ENCODE measurements at places on chromosomes 6 and 20.
A peak's percentile ranks its signal among the peaks of the same experiment; 100 is the strongest.

DNA sequence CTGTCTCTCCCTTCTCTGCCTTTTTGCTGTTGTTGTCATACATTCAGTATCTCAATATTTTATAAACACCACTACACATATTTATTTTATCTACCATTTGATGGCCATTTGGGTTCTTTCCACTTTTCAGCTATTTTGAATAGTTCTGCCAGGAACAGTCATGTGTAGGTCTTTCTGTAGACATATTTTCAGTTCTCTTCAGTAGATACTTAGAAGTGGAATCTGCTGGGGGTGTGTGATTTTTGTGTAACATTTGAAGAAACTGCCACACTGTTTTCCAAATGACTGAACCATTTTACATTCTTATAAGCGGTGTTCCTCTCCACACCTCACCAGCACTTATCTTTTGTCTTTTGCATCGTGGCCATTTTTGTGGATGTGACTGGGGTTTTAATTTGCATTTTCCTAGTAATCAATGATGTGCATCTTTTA lies 197.7 kb downstream of the ARID1B start:
- no peak for DNase-seq

DNA sequence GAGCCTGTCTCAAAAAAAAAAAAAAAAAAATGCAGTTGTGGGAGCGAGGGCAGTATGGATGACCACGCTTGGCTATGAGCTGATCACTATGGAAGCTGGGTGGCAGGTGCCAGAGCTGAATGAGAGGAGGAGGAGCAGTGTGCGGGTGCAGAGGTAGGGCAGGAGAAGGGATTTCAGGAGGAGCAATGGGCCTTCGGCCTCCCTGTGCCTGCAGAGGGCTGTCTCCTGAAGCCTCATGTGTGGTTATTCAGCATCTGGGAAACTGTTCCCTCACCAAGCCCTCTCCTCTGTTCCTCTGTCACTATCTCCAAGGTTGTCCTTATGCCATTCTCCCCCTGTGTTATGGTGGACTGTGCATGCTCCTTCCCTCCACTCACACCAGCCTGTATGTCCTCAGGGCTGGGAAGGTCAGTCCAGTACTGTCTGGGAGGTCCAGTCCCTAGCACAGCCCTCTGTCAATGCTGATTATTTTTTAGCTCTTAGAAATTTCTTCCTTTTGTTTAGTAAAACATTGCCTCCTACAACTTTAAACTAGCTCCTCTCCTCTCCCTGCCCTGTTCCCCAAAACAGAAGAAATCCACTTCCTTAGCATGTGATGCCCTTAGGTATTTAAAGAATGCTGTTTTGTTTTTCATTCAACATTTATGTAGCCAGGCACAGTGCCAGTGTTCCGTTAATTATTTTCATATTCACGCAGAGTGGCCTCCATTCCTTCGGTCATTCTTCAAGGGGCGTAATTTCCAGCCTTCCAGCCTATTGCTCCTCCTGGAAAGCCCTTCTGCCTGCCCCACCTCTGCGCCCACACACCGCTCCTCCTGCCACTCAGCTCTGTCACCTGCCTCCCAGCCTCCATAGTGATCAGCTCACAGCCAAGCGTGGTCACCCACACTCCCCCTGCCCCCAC lies 48.9 kb downstream of the CNBD2 start:
- DNase-seq, result no peak

DNA sequence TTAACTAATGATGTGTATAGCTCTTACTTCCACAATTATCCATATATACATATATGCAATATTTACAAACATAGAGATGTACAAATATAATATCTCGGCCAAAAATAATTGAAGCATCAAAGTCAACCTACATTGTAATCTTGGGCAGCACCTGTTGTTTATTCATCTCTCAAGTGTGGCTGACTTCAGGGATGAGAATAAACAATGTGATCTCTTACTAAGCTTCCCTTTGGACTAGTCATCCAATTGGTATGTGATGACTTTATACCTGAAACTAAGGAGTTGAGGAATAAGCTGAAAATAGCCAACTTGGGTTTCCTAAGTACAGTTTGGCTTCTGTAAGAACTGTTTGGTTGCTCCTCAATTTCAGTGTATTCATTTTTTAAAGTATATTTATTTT lies 256.6 kb downstream of the KHDC1L start:
- DNase-seq, result no peak

DNA sequence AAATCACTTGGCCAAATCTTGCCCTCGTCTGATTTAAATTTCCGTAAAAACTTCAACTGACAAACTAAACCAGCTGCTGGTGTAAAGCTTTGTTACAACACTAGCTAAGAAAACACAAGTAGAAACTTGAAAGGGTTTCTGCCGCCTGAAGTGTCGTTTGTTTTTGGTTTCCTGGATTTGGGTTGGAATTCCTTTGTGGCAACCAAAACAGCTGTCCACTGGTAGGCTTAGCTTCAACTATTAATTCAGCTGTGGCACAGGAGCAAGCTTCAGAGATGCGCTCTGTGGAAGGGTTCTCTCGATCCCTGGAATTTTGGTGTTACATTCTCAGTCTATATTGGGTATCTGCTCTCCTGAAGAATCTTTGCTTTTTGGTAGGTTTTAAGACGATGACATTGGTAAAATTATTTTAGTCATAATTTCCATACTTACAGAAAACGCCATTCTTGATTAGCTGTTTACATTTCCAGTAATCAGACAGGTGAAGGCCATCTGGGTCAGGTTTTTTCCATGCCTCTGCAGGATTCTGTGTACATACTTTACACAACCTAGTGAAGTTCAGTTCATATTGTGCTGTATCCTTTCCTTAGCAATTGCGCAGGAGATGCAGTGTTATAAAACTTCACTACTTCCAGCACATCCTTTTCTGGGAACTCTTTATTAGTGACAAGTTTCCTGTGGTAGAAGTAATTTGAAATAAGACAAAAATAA lies 29.9 kb upstream of the SAMD3 start:
- DNase-seq, result no peak

DNA sequence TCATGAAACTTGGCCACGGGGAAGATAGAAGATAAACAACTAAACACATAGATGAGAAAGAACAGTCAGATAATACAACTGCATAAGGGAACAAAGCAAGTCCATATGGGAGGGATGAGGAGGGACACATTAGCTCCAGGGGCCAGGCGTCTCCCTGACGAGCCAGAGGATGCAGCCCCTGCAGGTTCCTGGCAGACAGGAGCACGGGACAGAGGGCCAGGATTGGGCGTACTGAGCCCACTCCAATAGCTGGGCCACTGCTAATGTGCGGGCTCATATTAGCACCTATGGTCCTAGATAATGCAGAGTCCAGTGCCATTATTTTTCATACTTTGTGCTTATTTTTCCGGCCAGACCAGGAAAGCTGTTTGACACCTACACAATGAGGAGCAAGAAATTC lies 182.9 kb downstream of the ANKRD60 start:
- DNase-seq, result no peak

GRCh38 chr20:22941550-22941949 lies 93.6 kb upstream of the SSTR4 start:
- DNase-seq, result no peak

DNA sequence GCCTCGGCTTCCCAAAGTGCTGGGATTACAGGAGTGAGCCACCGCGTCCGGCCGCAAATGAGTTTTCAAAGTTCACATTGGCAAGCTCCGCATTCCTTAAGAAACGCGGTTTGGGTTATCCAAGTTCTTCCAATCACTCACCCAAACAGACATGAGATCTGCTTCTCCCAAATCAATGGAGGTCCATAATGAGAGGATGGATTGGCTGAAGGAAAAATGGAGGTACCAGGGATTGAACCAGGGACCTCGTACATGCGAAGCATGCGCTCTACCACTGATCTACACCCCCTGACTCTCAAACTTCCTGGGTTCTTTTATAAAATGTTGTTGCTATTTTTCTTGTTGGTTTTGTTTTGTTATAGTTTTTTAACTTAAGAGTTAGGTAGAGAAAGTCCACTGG lies 170.0 kb downstream of the GPX5 start:
- no peak for DNase-seq

- no peak for DNase-seq
Observed at GRCh38 chr20:11692567-11692966, 225.1 kb upstream of the BTBD3 start.

DNA sequence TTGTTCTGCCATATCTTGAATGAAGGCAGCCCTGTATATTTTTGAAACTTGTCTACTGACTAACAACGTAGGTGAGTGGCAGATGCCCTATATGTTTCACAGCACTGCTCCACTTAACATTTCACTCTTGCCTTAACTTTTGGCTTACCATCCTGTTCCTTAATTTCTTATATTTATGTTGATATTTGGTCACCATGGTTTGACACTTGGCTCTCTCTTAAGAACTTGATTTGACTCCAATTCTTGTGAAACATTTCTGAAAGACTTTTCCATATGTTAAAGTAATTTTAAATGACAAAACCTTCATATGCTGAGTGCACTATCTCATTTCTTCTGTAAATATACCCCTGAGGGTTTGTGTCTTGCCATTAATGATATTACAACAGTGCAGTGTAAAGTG lies 434.3 kb upstream of the IMPG1 start:
- no peak for DNase-seq

DNA sequence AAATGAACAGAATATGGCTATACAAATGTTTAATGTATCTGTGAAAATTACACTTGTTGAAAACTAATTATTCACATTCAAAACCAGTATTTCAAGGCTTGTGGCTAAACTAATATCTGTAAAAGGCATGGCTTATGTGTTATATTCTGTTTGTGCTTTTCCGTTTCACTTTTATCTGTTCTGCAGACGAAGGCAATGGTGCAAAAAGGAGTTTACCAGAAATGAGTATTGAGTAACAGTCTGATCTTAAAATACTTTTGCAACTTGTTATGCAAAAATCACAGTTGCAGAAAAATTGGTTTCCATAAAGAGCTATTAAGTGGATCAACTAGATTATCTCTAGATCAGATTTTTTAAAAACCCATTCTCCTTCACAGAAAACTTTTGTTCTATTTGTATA lies 9.4 kb upstream of the STX11 start:
- no peak for DNase-seq

- no peak for DNase-seq
Observed at GRCh38 chr6:126923807-126924206, 194.7 kb upstream of the RSPO3 start.

- DNase-seq, result no peak
Observed at GRCh38 chr6:127404594-127405178, 54.5 kb downstream of the KIAA0408 start.

- DNase-seq, result no peak
Observed at GRCh38 chr6:167121335-167121841, 1.5 kb upstream of the CCR6 start.

DNA sequence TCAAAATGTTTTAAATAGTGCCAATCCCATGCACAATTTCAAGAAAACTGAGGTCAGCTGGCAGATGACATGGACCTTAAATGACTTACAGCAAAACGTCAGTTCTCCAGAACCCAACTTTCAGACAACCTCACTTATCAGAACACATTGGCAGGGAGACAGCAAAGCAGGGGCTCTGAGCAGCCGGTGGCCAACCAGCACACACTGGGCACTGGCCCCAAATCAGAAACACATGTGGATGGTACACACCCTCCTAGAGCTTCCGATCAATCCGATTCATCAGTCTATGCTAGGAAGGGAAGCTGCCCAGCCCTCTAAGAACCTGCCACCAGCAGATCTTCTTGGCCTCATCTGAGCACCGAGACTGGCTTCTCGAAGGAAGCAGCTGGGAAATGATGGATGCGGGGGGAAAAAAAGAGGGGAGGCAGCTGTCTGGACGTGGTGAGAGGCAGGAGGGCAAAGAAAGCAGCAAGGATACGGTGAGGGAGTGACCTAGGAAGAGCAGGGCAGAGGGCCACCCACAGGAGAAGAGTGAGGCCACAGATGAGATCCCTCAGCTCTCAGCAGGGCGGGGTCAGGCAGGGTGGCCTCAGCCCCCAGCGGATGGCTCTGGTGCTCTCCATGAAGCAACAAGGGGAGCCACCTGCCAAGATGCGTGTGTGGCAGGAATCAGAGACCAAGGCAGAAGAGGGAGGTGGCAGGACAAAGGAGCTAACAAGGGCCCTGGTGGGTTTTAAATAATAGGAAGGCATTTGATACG lies 32.9 kb downstream of the TAF4 start:
- no peak for DNase-seq

- DNase-seq, result no peak
Observed at GRCh38 chr20:18628330-18628920, 40.6 kb downstream of the DTD1 start.

GRCh38 chr6:47014401-47014800 lies 27.7 kb downstream of the ADGRF1 start:
- DNase-seq, result no peak

GRCh38 chr20:17431621-17432364 lies 99.4 kb downstream of the BFSP1 start:
- peak; percentile 71 for DNase-seq

- no peak for DNase-seq
Observed at GRCh38 chr6:44672086-44672485, 284.6 kb downstream of the CDC5L start.

DNA sequence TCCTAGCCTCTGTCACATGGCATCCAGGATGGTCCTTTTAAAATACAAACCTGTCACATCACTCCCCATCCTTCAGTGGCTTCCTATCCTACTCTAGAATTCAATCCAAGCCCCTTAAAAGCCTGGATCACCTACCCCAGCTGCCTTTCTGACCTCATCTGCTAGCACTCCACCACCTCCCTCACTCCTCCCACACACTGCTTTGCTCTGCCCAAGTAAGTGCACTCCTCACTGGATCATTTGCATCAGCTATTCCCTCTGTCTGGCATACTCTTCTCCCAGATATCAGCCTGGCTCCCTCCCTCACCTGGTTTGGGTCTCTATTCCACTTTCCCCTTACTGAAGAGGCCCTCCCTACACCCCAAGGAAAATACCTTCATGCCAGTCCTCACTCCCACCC lies 10.5 kb downstream of the C6orf136 start:
- DNase-seq, result no peak

- DNase-seq, result no peak
Observed at GRCh38 chr6:4568138-4568537, 208.1 kb upstream of the CDYL start.

GRCh38 chr6:85081102-85081501 lies 316.7 kb upstream of the TBX18 start:
- DNase-seq, result no peak

GRCh38 chr6:84123186-84123585 lies 89.6 kb downstream of the MRAP2 start:
- no peak for DNase-seq

GRCh38 chr20:21174516-21175239 lies 48.8 kb downstream of the KIZ start:
- no peak for DNase-seq
